Ascending aorta (tissue), 2 donors: ENCODE measurements at places on chromosomes 2 and 18. TPM values are rescaled to one million over a fixed set of nuclear protein-coding genes. Genes with fewer than 3 reads are reported as not detected.
A peak's percentile ranks its signal among the peaks of the same experiment; 100 is the strongest.

The MROH2A gene
- total RNA-seq = not detected

DNA sequence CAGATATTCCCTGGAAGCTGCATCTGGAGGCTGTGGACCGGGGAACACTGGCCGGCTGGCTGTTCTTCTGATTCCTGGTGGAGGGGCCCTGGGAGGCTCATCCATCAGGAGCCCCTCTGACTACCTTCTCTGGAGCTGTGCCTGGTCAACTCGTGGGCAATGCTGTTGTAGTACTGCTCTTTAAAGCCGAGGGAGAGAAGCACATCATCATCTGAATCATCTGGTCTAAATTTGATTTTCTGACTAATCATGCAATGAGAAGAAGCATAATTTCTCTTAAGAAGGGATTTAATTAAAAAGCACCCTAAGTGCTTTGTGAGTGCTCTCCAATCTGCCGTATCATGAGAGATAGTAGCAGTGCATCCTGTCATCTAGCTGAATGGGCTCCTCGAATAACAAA, 229.5 kb downstream of the FHOD3 start:
- no peak for DNase-seq
- no peaks in the 10 kb centered on the region for H3K36me3 ChIP-seq
- H3K4me3 ChIP-seq = no peak overlapping the region
- no peaks in the 10 kb centered on the region for H3K4me1 ChIP-seq
- H3K27me3 ChIP-seq = no peaks in the 10 kb centered on the region

DNA sequence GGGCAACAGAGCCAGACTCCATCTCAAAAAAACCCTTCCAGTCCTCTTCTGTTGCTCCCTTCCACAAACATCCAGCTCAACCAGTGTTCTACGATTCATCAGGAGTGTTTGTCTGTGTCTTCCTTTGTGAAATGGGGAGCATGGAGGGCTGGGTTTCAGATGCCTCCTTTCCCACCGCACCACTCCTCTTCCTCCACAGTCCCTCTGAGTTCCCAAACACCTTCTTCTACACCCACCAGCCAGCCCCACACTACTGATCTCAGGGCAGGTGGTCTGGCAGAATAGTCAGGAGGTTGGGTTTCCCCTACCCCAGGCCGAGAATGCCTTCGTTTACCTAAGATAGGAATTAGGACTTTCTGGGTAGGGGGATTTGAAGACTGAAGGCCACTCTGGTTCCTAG, 36.9 kb downstream of the NGEF start:
- DNase-seq = no peak
- H3K4me3 ChIP-seq = no peak overlapping the region
- H3K27ac ChIP-seq = no peak overlapping the region
- no peaks in the 10 kb centered on the region for H3K27me3 ChIP-seq

The NDUFAF7 gene
- total RNA-seq = 3.8 TPM

- DNase-seq = no peak
- no peaks in the 10 kb centered on the region for H3K4me1 ChIP-seq
- H3K36me3 ChIP-seq = peaks cover 9% of the 10 kb centered on the region
- H3K27me3 ChIP-seq = no peaks in the 10 kb centered on the region
- no peak overlapping the region for H3K27ac ChIP-seq
Measured at GRCh38 chr2:173099804-173100203, 24.2 kb downstream of the MAP3K20 start.

The SERPINB2 gene
- not detected for total RNA-seq

DNA sequence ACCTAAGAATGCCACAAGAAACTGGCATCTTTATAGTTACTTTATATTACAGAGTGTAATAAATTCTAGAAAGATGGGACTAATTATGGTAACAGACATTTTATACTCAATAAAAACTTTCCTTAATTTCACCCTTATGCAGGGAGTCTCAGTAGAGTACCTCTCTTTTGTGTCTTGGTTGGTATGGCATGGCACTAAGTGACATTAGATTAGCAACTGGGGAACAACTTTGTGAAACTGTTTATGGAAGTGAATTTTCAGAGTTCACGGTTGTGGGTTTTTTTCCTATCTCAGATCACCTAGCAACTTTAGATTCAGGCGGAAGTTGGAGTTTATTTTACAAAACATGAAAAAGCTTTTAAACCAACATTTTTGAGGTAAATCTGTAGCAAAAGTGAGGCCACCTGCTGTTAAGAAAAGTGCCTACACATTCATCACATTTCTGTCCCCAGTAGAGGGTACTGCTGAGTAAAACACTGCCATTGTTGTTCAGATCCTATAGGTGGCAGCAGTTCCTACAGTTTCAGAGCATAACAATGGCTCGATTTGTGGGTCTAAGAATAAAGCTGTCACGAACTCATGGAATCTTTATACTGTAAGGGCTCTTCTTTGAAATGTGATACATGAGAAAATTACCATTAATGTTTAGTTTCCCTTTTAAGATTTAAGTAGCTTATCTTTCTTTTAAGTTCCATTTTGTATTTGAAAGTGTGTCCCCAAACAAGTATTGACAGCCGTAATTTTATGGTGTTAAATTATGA, 117.6 kb downstream of the CAMKMT start:
- no peaks in the 10 kb centered on the region for H3K27me3 ChIP-seq
- no peaks in the 10 kb centered on the region for H3K4me1 ChIP-seq
- no peak overlapping the region for H3K4me3 ChIP-seq
- DNase-seq = no peak

- H3K4me3 ChIP-seq = no peak overlapping the region
- H3K4me1 ChIP-seq = peaks cover 4% of the 10 kb centered on the region
- no peaks in the 10 kb centered on the region for H3K27me3 ChIP-seq
- peak overlapping the region; percentile 9 for H3K27ac ChIP-seq
- no peak for DNase-seq
- peaks cover 4% of the 10 kb centered on the region for H3K36me3 ChIP-seq
Measured at GRCh38 chr2:229089776-229090175, 181.3 kb downstream of the PID1 start.

The PCARE gene
- not detected for total RNA-seq

DNA sequence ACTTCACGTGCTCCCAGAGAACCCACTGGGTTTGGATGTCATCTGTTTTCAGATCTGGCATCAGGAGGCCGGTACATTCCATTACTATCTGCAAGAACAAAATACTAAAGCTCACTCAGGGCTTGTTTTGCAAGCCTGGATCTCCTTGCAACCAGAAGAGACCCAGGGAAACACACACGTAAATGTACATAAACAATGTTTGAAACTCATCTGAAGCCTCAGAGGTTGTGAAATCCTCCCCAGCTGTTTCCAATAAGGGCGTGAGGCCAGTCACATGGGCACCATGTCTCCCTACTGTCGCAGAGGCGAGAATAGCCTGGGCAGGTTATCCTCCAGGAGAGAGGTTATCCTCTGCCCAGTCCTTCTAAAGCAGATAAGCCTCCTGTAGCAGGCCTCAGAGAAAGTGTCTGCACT, 186.9 kb downstream of the GFPT1 start:
- no peak overlapping the region for H3K4me3 ChIP-seq
- peak overlapping the region; percentile 1 for H3K27ac ChIP-seq
- DNase-seq = no peak
- peaks cover 10% of the 10 kb centered on the region for H3K36me3 ChIP-seq

- no peaks in the 10 kb centered on the region for H3K4me1 ChIP-seq
- no peaks in the 10 kb centered on the region for H3K36me3 ChIP-seq
- DNase-seq = no peak
Measured at GRCh38 chr18:28791101-28791500, 614.2 kb upstream of the CDH2 start.

DNA sequence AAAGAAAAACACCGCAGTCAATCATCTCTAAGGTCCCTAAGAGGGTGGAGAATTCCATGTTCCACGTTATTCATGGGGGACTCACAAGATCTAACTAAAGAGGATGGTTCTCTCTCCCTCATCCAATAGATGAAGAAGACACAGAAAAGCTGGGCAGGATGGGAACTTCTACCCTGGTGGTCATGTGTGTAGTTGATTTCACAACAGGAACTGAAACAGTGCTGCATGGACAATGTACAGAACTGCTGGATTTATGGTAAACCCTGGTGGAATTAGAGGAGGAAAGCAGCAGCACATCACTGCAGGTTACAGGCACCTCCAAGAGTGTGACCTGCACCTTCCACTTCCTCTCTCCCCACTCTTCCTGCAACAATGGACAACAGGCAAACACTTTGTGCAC, 31.4 kb downstream of the FECH start:
- H3K4me1 ChIP-seq = no peaks in the 10 kb centered on the region
- DNase-seq = no peak
- H3K36me3 ChIP-seq = peaks cover 58% of the 10 kb centered on the region
- H3K27me3 ChIP-seq = no peaks in the 10 kb centered on the region
- no peak overlapping the region for H3K27ac ChIP-seq
- H3K4me3 ChIP-seq = no peak overlapping the region

The POTEC gene
- not detected for total RNA-seq

The CYP20A1 gene
- total RNA-seq = 13.6 TPM

- no peaks in the 10 kb centered on the region for H3K27me3 ChIP-seq
- H3K36me3 ChIP-seq = peaks cover 17% of the 10 kb centered on the region
- H3K4me1 ChIP-seq = no peaks in the 10 kb centered on the region
- DNase-seq = no peak
Measured at GRCh38 chr18:62069556-62069955, 117.3 kb downstream of the PIGN start.

The SOWAHC gene
- 20.8 TPM for total RNA-seq

The COL4A3 gene
- total RNA-seq = 1.1 TPM

DNA sequence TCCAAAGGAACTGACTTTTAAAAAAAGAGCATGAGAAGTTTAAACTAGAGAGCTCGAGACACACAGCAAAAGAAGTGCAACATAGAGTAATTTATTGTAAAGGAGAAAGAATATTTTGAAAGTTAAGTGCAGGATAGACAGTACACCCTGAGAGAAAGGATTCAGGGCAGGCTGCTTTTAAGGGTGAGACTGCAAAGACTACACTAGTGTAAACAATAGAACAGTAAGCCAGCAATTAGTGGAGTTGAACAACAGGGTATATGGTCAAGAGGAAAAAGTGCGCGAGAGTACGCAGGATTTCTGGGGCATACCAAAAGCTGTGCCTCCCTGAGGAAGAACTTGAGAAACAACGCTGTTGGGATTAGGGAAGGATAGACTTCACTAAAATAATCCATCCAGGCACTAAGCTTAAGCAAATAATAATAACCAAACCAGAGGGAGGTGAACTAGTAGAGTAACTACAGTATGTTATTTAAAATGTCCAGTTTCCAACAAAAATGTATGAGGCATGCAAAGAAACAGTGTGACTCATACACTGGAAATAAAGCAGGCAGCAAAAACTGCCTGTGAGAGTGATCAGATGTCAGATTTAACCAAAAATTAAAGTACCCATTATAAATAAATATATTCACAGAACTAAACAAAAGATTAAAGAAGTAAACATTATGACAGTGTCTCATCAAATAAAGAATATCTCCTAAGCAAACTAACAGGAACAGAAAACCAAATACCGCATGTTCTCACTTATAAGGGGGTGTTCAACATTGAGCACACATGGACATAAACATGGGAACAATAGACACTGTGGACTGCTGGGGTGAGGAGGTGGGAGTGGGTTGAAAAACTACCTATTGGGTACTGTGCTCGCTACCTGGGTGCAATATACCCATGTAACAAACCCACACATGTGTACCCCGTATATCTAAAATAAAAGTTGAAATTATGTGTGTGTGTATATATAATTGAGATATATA, 40.5 kb upstream of the EMILIN2 start:
- H3K4me3 ChIP-seq = no peak overlapping the region
- H3K4me1 ChIP-seq = peaks cover 11% of the 10 kb centered on the region
- H3K27ac ChIP-seq = no peak overlapping the region
- H3K36me3 ChIP-seq = no peaks in the 10 kb centered on the region
- H3K27me3 ChIP-seq = no peaks in the 10 kb centered on the region
- no peak for DNase-seq

DNA sequence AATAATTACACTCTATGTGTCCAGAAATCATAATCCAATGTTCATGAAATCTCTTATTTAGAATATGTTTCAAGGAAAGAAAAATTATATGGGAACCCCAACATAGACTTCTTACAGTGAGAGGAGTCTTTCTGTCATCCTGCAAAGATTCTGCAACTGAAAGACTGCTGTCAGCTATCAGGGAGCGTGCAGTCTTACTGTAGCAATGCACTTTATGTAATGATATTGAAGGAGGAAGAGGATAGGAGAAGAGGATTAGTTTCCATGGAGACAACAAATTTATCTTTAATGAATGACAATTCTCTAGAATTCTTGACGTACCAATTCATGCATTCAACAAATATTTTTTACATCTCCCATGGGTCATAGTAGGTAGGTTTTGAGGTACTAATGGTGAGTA, 61.3 kb upstream of the MYT1L start:
- H3K4me1 ChIP-seq = no peaks in the 10 kb centered on the region
- H3K36me3 ChIP-seq = no peaks in the 10 kb centered on the region
- H3K27me3 ChIP-seq = no peaks in the 10 kb centered on the region
- H3K27ac ChIP-seq = no peak overlapping the region
- DNase-seq = no peak

DNA sequence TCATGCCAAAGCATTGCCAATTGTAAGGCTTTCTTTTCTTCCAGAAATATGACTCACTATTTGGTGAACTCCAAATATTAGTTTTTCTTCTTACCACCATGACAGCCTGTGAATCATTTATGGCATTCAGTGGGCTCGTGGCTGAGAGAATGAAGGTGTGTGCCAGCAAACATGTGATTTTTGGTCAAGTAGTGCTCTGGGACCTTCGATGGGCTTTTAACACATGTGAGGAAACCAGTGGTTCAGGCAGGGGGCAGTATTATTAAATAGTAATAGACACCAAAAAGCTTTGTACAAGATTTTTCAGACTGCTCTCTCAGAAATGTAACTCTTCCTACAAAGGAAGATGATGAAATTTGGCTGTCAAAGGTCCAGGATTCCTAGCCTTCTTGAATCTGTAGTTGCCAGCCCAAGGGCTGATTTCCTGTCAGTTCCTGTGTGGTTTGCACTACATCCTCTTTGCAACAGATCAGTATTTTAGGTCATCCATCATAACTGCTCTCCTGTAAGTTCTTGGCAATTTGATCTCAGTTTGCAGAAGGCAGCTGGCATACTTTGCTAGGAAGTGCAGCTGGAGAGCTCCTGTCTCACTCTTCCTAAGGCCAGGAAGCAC, 64.3 kb downstream of the BABAM2 start:
- no peak overlapping the region for H3K4me3 ChIP-seq
- peaks cover 19% of the 10 kb centered on the region for H3K4me1 ChIP-seq

The WDSUB1 gene
- not detected for total RNA-seq

DNA sequence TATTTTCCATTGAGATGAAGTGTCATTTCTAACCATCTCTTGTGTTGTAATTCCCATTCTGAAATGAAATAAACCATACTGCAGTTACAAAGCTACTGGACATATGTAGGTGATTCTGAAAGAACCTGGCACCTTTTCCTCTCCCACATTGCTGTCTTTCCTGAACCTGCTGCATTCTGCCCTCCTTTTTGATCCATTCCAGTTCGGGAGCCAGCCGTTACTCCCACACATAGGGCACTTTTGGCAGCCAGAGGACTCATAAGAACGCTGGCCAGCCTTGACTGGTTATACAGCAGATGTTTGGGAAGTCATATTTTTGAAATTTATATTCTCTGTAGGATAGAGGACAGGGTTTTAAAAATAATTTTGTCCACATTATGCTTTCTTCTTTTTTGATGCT, 369.8 kb upstream of the CDH7 start:
- H3K27ac ChIP-seq = no peak overlapping the region
- no peaks in the 10 kb centered on the region for H3K36me3 ChIP-seq
- no peaks in the 10 kb centered on the region for H3K4me1 ChIP-seq

The GALNT3 gene
- total RNA-seq = 0.64 TPM

GRCh38 chr2:17148407-17149145, 369.7 kb downstream of the RAD51AP2 start:
- DNase-seq = no peak
- H3K27me3 ChIP-seq = no peaks in the 10 kb centered on the region
- H3K36me3 ChIP-seq = no peaks in the 10 kb centered on the region
- H3K27ac ChIP-seq = no peak overlapping the region
- H3K4me1 ChIP-seq = no peaks in the 10 kb centered on the region

- H3K27ac ChIP-seq = no peak overlapping the region
- H3K4me1 ChIP-seq = no peaks in the 10 kb centered on the region
- H3K27me3 ChIP-seq = no peaks in the 10 kb centered on the region
- no peak overlapping the region for H3K4me3 ChIP-seq
- DNase-seq = no peak
Measured at GRCh38 chr2:192424243-192424642, 229.5 kb upstream of the TMEFF2 start.
